Placental epithelial cell (primary cell): ENCODE measurements at places on chromosomes 2 and 18. TPM values are rescaled to one million over a fixed set of nuclear protein-coding genes. Genes with fewer than 3 reads are reported as not detected.

INO80C gene
- total RNA-seq, result 3.5 and 5.9 TPM in 2 replicates

ADAM23 gene
- total RNA-seq, result under 0.01 TPM in 1 of 2 replicates, not detected in the other

POMC gene
- 1.2 and 4.2 TPM in 2 replicates for total RNA-seq

LRATD1 gene
- total RNA-seq, result 5.9 and 6.5 TPM in 2 replicates

SNED1 gene
- total RNA-seq, result 0.11 and 0.39 TPM in 2 replicates

FEZ2 gene
- 44.2 and 60.1 TPM in 2 replicates for total RNA-seq

HADHB gene
- 87.1 and 88.3 TPM in 2 replicates for total RNA-seq
